Foreskin fibroblast (primary cell): ENCODE measurements at places on chromosomes 4 and X.
A peak's percentile ranks its signal among the peaks of the same experiment; 100 is the strongest.

GRCh38 chr4:94897023-94897422 lies 139.3 kb downstream of the BMPR1B start:
- DNase-seq, result no peak

- no peak for DNase-seq
Measured at GRCh38 chrX:154018518-154019060, 1.1 kb downstream of the IRAK1 start.

DNA sequence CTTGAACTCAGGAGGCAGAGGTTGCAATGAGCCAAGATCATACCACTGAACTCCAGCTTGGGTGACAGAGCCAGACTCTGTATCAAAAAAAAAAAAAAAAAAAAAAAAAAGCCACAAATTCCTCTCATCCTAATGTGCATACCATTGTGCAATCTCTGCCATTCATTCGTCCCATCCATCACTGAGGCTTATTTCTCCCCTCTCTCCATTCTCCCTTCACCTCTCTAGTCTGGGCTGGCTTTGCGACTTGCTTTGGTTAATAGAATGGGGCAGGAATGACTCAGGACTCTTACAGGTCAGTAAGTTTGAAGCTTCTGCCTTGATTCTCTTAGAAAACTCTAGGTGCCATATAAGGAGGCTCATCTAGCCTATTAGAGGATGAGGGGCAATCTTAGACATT lies 60.3 kb upstream of the DDX3X start:
- DNase-seq, result no peak

DNA sequence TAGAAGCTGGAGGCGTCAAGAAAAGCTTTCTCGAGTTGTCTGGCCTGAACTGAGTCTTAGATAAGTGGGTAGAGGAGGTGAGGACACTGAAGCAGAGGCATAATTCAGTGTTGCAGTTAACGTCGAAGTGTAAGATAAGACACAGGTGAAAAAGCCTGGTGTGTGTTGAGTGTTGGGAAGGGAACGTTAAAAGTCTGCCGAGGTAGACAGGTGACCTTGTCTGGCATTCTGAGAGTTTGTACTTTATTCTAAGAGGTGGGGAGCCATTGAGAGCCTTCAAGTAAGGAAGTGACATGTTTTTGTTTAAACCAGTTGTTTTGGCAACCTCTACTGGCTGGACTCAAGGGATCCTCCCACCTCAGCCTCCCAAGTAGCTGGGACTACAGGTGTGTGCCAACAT lies 219.1 kb downstream of the SHROOM3 start:
- DNase-seq, result no peak

- DNase-seq, result no peak
Measured at GRCh38 chr4:12761694-12762093, 722.4 kb downstream of the RAB28 start.

GRCh38 chr4:57309658-57310057 lies 199.5 kb upstream of the IGFBP7 start:
- DNase-seq, result no peak

DNA sequence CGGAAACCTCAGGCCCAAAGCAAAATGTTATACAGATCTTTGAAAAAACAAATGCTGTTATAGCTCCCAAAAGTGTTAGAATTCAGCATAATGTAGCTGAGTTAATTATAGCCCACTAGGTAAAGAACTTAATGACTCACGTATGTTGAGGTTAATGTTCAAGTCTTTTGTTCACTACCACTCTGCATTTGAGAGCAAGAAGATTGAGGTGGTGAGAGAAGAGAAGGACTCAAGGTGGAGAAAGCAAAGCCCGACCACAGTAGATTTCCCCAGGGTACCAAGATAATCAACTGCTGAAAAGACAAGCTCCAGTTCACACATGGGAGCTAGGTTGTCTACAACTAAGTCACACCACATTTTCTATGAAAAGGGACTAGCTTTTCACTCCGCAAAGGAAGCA lies 480.2 kb downstream of the DTHD1 start:
- no peak for DNase-seq

DNA sequence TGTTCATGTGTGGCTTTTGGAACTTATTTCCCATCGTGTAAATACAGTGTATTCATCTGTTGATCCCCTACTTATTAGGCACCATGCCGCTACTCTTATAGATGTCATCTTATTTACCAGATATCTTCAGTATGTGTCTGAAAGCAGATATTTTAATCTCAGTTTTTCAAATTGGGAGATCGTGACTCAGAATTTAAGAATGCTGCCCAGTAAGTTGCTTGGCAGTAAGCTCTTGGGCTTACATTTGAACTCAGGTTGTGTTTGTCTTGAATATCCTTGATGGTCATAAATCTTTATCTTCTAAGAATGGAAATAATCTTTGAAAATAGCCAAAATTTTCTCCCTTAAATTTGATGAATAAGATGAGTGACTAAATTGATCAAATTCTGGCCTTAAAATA lies 45.9 kb upstream of the RPA4 start:
- DNase-seq, result peak; percentile 4

GRCh38 chrX:153995504-153995903 lies 22.9 kb downstream of the TMEM187 start:
- no peak for DNase-seq

DNA sequence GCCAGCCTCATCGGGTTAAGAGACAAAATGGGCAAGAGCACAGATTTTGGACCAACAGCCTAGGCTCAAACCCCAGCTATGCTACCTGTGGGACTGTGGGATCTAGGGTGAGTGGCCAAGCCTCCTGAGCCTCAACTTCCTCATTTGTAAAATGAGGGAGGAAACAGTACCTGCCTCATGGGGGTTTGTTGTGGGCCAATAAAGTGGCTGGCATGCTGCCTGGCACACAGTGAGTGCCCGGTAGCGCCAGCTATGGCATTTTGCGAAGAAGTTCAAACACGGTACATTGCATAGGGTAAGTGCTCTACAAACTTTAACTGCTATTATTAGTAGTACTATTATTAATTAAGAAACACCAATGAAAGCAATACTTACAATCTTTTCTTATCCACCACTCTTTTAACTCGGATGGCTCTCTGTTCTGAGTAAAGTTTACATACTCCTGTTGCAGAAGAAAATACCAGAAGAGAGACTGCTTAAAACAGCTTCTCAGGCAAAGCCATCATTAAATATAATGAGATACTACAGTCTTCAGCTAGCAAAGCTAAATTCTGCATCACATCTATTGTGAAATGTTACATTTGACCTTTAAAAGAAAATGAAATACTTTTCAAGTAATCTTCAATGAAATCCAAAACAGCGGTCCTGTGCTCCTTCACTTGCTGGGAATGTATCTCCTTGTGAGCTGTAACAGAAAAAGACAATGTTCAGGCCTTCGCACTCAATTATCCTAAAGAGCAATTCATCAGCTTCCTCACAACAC lies 70.1 kb downstream of the NSG1 start:
- DNase-seq, result no peak

DNA sequence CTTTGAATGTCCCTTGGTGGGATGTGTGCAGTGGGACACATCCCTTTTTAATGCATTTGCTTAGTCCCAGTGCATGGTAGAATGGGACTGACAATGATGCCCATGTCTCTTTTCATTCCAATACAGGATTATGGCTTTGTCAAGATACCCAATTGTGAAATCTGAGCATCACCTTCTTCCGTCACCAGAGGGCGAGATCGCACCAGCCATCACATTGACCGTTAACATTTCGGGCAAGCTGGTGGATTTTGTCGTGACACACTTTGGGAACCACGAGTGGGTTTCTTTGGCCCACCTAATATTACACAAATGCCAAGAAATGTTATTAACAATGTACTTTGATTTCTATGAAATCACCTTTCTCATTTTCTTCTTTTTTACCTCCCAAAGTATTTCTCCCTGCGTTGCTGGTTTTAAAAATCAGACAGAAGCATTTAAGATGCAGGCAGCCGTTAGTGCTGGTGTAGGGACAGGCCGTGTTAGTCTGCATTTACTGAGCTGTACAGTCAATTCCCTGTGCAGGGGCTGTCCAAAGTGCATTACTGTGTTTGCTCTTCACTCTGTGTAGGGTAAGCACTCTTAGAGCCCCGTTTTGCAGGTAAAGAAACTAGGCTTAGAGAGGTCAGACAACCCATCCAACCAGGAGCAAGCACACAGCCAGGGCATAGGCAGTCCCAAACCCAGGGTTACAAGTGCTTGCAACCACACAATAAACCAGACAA lies 46.5 kb downstream of the CWH43 start:
- peak; percentile 7 for DNase-seq

DNA sequence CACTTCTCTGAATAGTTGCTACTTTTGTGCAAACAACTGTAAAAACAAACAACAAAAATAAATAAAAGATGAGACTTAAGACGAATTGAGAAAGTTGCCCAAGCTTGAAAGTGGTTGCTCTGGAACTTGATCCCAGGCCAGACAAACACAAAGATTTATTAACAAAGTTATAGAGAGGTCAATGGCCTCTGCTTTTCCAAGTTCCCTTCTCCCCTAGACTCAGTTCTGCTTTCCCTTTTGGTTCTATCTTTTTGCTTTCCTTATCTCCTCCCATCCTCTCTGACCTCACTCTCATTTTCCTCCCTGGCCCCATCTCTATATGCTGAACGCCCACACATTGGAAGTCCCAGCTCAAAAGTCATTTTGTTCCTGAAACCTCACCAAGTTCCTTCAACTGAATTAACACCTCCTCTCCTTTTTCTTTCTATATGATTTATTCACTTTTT lies 82.7 kb downstream of the MXRA5 start:
- peak; percentile 25 for DNase-seq

DNA sequence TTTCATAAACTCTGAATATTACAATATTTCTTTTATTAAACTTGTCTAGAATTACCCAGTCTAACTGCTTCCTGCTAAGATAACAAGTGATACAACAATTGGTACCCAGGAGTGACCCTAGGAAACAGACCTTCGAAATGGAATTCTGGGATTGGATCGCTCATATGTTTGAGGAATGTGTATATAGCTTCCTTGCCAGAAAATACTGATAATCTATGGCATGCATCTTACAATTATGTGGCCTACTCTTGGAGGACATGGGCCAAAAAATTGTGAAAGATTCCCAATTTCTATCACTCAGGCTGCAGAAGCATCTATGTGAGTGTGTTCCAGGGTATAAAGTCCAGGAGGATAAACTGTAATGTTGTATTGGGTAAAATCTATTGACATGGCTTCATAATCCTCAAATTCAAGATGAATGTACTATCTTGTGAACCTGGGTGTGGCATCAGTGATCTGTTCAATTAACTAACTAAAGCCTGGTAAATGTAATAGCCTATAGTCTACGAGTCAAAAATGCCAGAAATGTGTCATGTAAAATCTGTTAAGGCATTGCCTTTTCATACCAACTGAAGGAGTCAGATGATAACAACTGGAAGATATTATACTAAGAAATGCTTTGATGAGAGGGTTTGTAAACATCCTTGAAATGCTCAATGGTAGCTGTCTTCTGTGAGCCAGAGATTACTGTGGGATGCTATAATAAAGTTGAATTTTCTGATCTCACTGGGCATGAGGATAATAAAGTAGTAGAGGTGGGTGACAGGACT lies 1499.3 kb downstream of the PCDH7 start:
- no peak for DNase-seq

DNA sequence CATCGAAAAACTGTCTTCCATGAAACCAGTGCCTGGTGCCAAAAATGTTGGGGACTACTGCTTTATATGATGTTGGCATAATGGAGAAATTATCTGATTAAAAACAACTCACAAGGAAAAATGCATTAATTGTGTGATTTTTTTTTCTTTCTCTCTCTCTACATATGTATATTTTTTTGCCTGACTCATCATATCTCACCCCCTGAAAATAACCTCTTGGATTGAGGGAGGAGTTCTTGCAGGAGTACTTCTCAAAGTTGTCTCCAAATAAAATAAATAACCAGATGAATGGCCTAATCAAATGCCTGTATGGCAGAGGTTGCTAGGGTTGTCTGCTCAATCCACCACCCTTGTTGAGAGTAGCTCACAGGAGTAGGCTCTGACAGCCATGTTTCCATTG lies 19.9 kb upstream of the TNIP3 start:
- DNase-seq, result no peak

- no peak for DNase-seq
Measured at GRCh38 chr4:109051054-109051453, 251.4 kb downstream of the COL25A1 start.
